IPS DF 6.9 (cell line): ENCODE measurements at places on chromosomes 3 and 15.

- no peak for DNase-seq
Observed at GRCh38 chr15:75213768-75214221, 12.1 kb downstream of the C15orf39 start.

DNA sequence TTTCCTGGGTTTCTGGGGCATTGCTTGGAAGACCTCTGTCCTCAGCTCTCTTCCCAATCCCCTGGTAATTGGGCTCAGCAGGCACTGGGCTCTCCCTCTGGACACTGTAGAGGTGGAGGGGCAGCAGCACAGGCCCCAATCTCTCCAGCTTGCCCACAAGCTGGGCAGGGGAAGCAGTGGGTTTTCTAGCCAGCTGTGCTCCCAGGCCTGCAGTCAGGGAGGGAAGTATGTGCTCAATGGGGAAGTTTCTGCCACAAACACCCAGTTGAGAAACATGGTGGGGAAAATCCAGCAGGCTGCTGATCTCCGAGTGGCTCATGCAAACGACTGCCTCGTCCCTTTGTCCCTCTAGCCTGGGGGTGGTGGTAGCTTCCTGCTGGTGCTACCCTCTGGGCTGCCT lies 12.8 kb upstream of the RFT1 start:
- no peak for DNase-seq

GRCh38 chr3:173976281-173976680 lies 578.7 kb downstream of the NLGN1 start:
- DNase-seq: no peak

DNA sequence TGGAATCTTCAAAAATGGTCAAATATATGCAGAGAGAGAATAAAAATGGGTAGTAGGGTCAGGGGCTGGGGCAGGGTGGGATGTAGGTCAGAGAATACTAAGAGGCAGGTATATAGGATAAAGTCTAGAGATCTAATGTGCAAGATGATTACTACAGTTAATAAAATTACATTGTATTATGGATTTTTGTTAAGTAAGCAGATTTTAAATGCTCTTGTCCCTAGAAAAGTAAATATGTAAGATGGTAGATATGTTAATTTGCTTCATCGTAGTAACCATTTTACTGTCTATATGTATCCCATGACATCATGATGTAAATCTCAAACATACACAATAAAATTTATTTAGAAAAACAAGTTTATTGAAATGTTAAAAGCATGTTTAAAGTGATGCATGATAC lies 1051.4 kb downstream of the AGBL1 start:
- DNase-seq: no peak

- DNase-seq: no peak
Observed at GRCh38 chr3:14440168-14440518, 37.7 kb downstream of the SLC6A6 start.

DNA sequence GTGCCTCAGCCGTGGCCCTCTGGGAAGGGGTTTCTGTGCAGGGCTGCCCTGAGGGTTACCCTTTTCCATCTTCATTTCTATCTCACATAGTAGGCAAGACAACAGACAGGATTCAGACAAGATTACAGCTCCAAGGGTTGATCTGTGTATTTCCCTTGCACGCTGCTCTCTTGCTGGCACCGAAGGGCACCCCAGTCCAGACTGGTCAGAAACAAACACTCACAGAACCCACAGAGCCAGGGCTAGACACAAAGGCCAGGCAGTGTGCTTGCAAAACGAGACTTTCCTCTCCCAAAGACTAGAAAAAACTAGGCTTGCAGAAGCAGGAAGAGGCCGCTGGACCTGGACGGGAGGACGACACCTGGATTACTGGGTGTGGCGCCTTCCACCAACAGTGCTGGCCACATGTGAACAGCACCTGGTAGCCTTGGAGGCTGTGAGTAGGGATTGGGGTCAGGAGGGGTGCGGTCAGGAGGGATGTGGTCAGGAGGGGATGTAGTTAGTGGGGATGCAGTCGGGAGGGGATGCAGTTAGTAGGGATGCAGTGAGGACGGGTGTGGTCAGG lies 96.8 kb downstream of the BDH1 start:
- no peak for DNase-seq

GRCh38 chr3:180825964-180826363 lies 86.5 kb upstream of the FXR1 start:
- no peak for DNase-seq

GRCh38 chr3:172577987-172578570 lies 54.8 kb upstream of the TNFSF10 start:
- DNase-seq: no peak
